ENCODE measurements at places on chromosomes 3 and 15. TPM values are rescaled to one million over a fixed set of nuclear protein-coding genes. Genes with fewer than 3 reads are reported as not detected.

DNA sequence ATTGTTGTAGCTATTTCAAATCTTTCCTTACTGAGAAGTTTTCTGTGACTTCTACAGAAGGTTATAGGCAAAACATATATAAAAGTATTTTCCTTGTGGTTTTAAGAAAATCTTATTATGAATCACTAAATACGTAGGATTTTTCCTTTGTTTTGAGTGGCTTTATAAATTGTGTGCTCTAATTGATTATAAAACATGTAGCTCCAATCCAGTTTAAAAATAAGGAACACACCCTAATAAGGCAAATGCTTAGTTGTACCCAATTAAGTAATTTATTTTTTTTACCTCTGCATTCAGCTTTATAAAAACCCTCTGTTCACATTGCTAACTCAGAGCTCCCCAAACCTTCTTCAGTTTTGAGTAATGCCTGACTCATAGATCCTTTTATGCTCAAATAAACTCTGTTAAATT, 408.0 kb downstream of the NAALADL2 start:
- DNase-seq = no peak

- no peak for DNase-seq
Measured at GRCh38 chr3:20680990-20681628, 495.1 kb upstream of the SGO1 start.

- DNase-seq = no peak
Measured at GRCh38 chr3:171784937-171785336, 25.3 kb downstream of the PLD1 start.

GRCh38 chr3:48112813-48113212, 75.4 kb downstream of the CDC25A start:
- DNase-seq = no peak

DNA sequence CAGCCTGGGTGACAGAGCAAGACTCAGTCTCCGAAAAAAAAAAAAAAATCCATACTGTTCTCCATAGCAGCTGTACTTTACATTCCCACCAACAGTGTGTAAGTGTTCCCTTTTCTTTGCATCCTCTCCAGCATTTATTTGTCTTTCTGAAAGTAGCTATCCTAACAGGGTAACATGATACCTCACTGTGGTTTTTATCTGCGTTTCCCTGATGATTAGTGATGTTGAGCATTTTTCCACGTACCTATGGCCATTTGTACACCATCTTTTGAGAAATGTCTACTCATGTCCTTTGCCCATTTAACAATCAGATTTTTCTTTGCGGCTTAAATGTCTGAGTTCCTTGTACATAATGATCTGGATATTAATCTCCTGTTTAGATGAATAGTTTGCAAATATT, 119.3 kb downstream of the RFX7 start:
- no peak for DNase-seq

DNA sequence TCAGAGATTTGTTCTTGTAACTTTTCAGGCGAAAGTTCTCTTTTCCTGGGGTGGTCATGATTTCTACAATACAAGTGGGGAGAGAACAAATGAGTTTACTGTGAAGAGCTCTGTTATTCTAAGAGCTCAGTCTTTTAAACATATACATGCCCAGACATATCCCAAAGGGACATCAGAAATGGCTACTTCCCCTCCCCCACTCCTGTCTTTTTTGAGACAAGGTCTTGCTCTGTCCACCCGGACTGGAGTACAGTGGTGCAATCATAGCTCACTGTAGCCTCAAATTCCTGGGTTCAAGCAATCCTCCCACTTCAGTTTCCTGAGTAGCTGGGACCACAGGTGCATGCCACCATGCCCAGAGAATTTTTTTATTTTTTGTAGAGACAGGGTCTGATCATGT, 18.2 kb downstream of the KPNA1 start:
- DNase-seq = no peak

DNA sequence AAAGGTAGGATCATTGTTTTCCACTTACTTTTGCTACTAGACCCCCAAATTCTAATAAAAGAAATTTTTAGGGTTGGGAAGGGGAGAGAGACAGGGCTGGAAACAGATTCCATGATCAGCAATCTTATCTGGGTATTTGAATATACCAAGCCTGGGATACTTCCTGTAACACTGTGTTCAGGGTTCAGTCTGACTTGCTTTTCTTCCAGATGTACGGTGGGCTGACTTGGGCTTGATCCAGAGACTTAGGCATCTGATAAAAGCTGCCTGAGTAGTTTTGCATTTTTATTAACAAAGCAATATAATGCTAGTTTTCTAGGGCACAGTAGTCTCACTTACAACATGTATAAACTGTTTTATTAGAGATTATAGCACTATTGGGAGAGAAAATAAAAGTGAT, 49.2 kb downstream of the KCNMB2 start:
- DNase-seq = no peak

DNA sequence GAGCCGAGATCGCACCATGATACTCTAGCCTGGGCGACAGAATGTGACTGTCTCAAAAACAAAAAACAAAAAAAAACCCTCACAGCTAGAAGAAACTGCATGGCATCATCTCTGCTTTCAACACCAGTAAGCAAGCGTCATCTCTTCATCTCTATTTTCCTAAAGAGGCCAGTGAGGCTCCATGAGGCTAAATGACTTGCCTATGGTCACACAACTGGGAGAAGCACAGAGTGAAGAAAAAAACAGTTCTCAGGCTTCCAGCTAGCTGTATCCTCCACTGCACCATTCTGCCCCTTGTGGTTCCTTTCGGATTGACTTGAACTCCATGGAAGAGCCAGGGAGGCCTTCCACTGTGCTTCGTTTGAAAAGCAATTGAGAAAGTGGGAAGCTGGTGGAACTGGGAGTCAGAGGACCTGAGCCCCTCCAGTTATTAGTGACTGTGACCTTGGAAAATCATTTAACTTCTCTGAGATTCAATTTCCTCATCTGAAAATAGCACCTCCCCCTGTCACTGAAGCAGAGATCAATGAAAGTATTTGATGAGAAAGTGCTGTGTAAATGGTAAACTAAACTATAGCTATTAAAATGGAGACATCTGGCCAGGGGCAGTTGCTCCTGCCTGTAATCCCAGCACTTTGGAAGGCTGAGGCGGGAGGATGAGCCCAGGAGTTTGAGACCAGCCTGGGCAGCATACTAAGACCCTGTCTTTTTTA, 32.1 kb upstream of the DENND4A start:
- no peak for DNase-seq

- no peak for DNase-seq
Measured at GRCh38 chr3:299590-300301, 103.2 kb downstream of the CHL1 start.

GRCh38 chr15:56877255-56877970, 41.0 kb upstream of the TCF12 start:
- no peak for DNase-seq

GRCh38 chr15:81133782-81134461, at the start of gene CFAP161:
Gene CFAP161 (plus strand): TSS chr15:81134270. CDS start chr15:81134330, 60 bp downstream.
- DNase-seq = peak; percentile 33

- DNase-seq = no peak
Measured at GRCh38 chr3:106367496-106367895, 498.7 kb upstream of the CBLB start.

GRCh38 chr15:62647202-62647842, 395.2 kb upstream of the TPM1 start:
- no peak for DNase-seq

GRCh38 chr3:195118671-195119070, 152.3 kb downstream of the XXYLT1 start:
- no peak for DNase-seq

GRCh38 chr15:90000186-90001001, 730 bp upstream of the ZNF710 start:
- no peak for DNase-seq

DNA sequence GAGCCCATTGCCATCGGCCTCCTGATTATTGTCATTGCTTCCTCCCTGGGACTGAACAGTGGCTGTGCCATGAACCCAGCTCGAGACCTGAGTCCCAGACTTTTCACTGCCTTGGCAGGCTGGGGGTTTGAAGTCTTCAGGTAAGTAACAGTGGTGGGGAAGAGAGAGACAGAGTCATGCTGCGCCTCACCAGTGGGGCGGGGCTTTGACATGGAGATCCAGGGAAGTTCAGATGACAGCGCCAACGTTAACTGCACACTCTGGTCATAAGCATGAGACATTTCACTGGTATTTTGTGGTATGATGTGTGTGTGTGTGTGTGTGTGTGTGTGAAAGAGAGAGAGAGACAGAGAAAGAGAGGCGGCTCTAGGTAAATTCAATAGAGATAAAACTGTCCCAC, 41.0 kb downstream of the AQP9 start:
- no peak for DNase-seq

DNA sequence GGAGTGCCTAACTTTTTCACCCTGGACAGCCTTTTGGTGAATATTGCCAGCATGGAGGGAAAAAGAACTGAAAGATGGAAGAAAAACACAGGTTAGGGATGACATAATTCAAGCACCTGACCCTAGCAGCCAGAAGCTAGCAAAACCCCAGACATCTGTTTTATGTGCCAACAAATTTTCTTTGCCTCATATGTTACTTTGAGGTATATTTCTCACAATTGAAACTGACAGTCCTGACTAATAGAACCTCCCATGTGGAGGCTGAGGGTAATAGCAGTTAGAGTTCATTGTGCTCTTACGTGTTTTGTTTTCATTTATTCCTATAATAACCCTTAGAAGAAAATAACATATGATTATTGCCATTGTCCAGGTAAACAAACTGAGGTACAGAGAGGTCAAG, 71.5 kb upstream of the SLC25A26 start:
- no peak for DNase-seq

GRCh38 chr15:68821841-68822381, 1.2 kb upstream of the ANP32A start:
- no peak for DNase-seq

GRCh38 chr3:138197058-138197457, 10.0 kb downstream of the ARMC8 start:
- DNase-seq = no peak

GRCh38 chr3:107690522-107691138, 167.9 kb downstream of the BBX start:
- peak; percentile 41 for DNase-seq

DNA sequence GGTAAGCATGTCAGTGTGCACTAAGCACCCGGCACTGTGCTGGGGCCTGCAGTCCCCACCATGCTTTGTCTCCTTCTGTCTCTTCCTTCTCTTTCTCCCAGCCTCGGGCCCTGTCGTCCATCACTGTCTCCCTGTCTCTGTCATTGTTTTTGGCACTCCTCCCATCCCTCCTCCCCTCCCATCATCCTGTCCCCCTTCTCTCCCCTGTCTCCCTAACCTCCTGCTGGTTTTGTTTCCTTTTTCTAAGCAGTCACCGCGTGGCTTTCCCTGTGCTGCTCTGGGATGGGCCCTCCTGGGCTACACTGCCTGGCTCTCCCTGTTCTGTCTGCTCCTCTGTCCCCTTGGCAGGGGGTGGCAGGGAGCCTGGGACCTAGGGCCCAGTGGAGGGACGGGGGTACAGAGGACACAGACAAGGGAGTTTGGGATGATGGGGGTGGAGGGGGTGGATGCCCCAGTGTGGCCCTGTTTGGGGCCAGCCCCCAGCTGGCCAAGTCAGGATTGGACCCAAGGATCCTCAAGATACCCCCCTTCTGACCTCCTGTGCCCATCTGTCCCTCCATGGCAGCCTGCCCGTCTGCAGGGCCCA, 5.7 kb downstream of the CHST13 start:
- DNase-seq = no peak

DNA sequence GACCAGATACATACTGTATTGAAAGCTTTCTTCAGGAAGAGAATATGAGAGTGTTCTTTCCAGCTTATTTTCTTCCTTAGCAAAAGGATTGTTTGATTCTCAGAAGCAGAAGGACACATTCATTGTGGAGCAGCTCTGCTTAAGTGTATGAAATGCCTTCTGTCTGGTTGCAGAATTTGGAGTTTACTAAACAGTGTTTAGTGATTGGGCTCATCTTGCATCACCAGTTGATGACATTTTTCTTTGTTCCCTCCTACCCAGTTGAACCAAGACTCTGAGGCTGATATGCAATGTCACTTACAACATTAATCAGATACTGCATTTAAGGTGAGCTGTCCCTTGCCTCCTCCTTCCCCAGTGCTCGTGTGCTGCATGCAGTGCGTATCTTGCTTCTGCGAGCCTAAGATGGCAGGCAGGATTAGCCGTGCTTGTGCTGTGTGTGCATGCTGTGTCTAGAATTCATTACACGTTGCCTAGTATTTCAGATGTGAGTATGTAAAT, 18.4 kb downstream of the ZBTB38 start:
- DNase-seq = no peak

GRCh38 chr15:100565591-100565990, 36.4 kb downstream of the LINS1 start:
- no peak for DNase-seq

- peak; percentile 37 for DNase-seq
Measured at GRCh38 chr3:17639257-17639656, 103.2 kb downstream of the TBC1D5 start.

DNA sequence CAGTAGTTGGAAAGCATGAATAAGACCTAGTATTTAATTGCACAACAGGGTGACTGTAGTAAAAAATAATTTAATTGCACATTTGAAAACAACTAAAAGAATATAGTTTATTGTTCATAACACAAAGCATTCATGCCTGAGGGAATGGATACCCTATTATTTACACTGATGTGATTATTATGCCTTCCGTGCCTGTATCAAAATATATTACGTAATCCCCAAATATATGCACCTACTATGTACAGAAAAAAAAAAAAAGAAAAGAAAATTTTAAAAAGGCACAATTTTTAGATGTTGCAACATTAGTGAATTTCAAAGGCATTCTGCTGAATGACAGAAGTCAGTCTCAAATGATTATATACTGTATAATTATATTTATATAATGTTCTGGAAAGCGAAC, 647.2 kb upstream of the BCHE start:
- no peak for DNase-seq

GRCh38 chr15:38041576-38041975, 107.1 kb downstream of the TMCO5A start:
- DNase-seq = no peak

DNA sequence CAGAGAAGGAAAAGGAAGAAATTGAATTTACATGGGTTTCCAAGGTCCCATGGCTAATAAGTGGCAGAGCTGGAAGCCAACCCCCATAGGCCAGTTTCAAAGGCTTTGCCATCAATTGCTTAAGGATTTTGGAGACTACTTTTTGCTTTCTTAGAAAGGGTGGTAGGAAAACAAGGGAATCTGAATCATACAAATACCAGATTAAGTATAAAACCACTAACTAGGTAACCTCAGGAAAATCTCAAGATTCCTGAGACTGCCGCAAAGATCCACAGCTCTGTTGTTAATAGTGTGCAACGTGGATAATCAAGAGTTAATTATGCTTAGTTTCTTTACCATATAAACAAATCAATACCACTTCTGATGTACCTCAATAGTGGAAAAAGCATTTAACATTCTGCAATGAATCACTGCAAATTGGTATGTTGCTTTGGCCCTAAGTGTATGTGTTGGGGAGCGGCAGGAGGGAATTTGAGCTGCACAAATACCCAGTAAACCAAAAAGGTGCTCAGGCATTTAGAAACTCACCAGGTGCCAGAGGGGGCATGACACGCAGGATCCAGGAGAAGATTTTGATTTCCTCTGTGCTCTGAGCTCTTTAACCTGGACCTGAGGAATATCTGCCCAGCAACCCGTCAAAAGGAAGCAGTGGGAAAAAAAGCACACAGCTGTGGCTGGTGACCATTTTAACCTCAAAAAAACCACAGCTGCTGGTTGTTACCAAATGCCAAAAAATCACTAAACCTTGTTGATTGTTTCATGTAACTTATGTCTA, 22.0 kb downstream of the AADAC start:
- peak; percentile 8 for DNase-seq

AMIGO3 gene
- polyA plus RNA-seq = 0.11 TPM

ESYT3 gene
- polyA plus RNA-seq = 0.01 TPM

LCTL gene
- polyA plus RNA-seq = 7.0 TPM

CDCP1 gene
- 17.8 TPM for polyA plus RNA-seq

AADACL2 gene
- polyA plus RNA-seq = not detected

GPR62 gene
- not detected for polyA plus RNA-seq

MYL3 gene
- polyA plus RNA-seq = not detected

FANCD2OS gene
- not detected for polyA plus RNA-seq

LXN gene
- polyA plus RNA-seq = 281 TPM

SGO1 gene
- polyA plus RNA-seq = 1.3 TPM

A4GNT gene
- polyA plus RNA-seq = not detected

Measured in AG04450 (cell line).